ENCODE measurements at places on chromosomes 5 and 9. TPM values are rescaled to one million over a fixed set of nuclear protein-coding genes. Genes with fewer than 3 reads are reported as not detected.

The TMEM252 gene
- total RNA-seq = not detected

The SLC36A3 gene
- total RNA-seq = not detected

The SIGMAR1 gene
- 155 TPM for total RNA-seq

The GRXCR2 gene
- not detected for total RNA-seq

The SCGB3A2 gene
- not detected for total RNA-seq

The SLC34A3 gene
- total RNA-seq = 0.15 TPM

The FCN1 gene
- not detected for total RNA-seq

The OBP2B gene
- not detected for total RNA-seq

The DPM2 gene
- 43.3 TPM for total RNA-seq

The ADAMTS2 gene
- total RNA-seq = 0.03 TPM

The PCDHGA4 gene
- 0.13 TPM for total RNA-seq

The PCDHB11 gene
- total RNA-seq = 0.07 TPM

The PCDHB15 gene
- 0.13 TPM for total RNA-seq

The TMOD1 gene
- 1.9 TPM for total RNA-seq

The OGN gene
- not detected for total RNA-seq

The LVRN gene
- 0.03 TPM for total RNA-seq

The RNF38 gene
- total RNA-seq = 9.3 TPM
